ENCODE measurements at places on chromosomes 3 and 15.

DNA sequence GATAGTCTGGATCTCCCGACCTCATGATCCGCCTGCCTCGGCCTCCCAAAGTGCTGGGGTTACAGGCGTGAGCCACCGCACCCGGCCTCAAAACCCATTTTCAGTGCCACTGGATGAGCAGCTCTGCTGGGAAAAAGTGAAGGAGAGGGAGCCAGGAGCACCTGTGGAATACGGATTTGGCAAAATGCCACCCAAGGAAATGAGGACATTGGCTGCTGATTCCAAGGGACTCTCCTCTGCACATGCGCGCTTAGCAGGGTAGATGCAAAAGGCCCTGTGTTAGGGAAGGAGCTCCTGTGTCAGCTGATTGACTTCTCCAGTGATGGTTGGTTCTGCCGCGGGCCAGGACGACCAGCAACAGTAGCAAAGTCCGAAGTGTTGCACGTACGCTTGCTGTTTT lies 43.4 kb upstream of the IGF1R start:
- no peak for DNase-seq

DNA sequence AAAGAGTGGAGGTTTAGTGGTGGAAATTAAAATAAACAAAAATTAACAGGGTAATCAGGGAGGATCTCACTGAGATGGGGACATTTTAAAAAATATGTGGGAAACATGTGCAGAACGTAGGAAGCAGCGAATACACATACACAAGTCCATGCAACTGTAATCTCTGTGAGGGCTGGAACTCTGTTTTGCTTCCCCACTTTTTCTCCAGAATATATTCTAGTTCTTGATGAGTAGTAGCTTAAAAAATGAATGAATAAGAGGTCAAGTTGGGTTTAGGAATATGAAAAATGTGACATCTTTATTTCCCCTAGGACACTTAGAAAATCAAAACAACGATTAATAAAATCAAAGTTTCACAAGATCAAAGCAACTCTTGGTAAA lies 312.2 kb upstream of the ZNF717 start:
- DNase-seq, result no peak

DNA sequence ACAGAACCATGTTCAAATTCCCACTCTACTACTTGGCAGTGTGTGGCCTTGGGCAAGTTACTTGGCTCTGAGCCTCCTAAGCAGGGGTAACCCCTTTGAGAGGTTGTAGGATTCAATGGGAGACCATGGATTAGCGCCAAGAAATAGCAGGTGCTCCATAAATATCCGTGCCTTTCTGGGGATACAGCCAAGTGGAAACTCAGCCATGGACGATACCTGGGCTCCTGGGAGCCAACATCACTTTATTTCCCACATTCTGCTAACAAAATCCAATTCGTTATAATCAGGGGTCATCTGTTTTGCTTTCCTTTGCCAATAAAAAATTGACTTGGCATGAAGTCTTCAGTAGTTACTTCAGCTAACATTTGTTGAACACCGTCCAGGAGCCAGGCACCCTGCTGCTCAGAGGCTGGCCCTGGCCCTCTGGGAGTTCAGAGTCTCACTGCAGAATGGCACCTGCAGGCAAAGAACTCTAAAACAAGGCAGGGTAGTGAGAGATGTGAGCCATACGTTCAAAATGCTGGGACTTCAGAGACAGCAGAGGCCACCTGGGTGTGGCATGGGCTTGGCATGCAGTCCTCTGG lies 42.3 kb downstream of the ZDHHC19 start:
- no peak for DNase-seq

- no peak for DNase-seq
Measured at GRCh38 chr15:67820992-67821783, 4.1 kb upstream of the SKOR1 start.

DNA sequence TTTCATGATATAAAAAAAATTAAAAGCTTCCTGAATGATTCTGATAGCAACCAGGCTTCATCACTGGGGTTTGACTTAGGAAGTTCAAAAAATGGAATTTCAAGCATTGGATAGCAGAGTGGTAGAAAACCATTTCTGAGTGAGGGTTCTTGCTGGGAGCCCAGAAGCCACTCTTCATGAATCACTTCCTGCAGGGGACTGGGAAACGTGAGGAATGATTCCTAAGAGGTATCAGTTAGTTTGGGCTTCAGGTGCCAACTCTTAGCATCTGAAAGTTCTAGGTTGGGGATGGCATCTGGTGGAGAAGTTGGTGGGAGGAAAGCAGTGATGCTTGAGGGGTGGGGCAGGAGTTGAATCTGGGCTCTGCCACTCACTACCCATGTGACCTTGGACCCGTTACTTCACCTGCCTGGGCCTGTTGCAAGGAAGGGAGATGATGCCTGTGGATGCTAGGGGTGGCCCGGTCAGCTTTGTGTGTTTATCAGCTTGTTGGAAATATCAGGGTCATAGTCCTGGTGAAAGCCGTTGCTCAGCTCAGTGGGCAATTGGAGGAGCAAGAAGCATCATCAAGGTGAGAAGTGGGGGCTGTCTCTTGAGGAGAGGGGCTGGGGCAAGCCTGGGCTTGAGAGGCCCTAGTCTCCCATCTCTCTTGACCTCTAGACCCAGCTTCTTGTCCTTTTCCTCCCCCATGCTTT lies 37.0 kb upstream of the TNFAIP8L3 start:
- no peak for DNase-seq

- DNase-seq, result no peak
Measured at GRCh38 chr15:76942331-76942730, 10.8 kb downstream of the RCN2 start.

All from kidney capillary endothelial cell (primary cell).